ENCODE measurements at places on chromosomes 7 and 10. TPM values are rescaled to one million over a fixed set of nuclear protein-coding genes. Genes with fewer than 3 reads are reported as not detected.

UPK3B gene
- 0.77 TPM for total RNA-seq

ASAH2B gene
- total RNA-seq, result 5.0 TPM

RGR gene
- not detected for total RNA-seq

OR2A12 gene
- not detected for total RNA-seq

WDFY4 gene
- total RNA-seq, result 0.96 TPM

TMEM225B gene
- total RNA-seq, result not detected

DNA sequence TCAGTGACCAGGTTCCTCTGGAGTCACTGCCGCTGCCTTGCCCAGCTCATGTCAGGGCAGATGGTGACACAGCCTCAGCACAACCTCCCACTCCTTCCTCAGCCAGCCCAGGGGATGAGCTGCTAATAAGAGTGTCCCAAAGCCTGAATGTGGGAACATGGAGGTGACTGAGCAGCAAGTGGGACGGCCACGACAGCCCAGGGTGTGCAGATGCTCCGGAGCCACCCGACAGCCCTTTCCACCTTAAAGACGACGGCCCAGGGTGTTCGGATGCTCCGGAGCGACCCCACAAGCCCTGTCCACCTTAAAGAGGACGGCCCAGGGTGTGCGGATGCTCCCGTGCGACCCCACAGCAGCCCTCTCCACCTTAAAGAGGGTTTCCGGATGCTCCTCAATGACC lies 89.2 kb downstream of the DIP2C start:
- no peak for DNase-seq

DNA sequence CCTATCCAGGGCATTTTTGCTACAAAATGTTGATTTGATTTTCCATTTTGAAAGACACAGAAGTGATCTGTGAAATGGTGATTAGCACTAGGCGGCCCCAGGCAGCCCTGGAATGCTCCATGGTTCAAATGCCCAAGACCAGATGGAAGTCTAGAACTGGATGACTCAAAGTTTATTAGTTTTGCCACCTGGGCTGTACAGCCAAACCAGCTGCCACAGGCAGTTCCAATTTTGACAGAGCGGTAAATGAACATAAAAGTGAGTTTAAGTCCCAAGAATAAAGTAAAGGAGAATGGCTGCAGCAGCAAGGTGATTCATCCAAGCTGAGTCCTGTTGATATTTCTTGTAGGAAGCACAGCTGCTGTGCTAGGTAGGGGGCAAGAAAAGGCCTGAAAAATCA lies 180.5 kb downstream of the SUGCT start:
- DNase-seq, result no peak

DNA sequence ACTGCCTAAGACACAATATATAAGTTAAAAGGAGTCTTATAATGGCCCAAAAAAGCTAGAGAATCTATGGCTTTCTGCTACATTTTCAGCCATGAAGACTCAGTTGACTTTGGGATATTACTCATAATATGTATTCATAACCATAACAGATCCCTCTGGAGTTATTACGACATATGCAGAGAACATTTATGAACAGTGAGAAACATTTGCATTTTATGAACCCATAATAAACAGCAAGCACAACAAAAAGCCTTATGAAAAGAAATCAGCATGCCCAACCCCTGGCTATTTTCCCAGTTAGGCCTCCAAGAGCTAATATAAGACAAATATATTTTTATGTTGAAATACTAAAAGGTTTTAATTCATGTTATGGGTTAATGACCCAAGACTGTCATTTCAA lies 52.4 kb downstream of the ARMH3 start:
- no peak for DNase-seq

DNA sequence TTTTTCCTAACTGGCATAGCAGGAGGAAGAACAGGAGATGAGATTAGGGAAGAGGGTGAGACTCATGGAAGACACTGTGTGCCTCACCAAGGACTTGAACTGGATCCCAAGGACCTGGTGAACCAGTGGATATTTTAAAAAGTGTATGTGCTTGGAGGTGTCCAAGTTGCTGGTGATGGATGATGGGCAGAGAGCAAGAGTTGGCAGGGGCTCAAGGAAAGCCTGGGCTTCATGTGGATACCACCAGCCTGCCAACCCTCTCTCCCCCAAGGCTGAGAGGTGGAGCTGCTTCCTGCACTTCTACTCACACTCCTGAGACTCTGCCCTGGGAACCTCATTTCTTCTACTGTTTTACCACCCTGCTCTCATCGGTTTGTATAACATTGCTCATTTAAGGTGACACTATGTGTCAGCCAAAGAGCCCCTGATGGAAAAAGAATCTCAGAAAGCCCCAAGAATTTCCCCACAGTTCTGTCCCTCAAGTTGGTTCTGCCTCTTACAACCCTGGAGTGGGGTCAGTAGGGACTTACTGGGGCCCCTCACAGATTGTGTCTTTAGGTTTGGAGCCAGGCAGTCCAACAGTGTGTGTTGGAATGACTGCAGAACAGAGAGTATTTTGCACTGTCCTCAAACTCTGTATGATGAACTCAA lies 56.2 kb upstream of the PDCD4 start:
- no peak for DNase-seq

- DNase-seq, result no peak
Measured at GRCh38 chr7:31343516-31344305, 3.2 kb upstream of the NEUROD6 start.

DNA sequence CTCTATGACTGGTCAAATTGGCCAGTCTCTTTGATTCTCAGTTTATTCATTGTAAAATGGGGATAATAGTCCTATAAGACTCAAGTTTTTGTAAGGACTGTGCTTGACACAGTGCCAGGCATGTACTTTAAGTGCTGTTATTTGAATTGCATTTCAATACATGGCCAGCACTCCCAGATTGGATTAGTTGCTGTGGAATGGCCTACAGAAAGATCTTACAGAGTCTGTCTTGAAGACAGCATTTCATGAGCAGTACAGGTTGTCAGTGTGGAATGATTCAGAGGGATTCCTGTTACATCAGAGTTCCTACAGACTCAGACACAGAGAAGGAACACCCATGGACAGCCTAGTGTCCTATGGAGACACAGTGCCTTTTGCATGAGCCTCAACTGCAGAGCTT lies 238.1 kb upstream of the BMPER start:
- no peak for DNase-seq

- no peak for DNase-seq
Measured at GRCh38 chr10:18158773-18159265, 18.6 kb downstream of the CACNB2 start.

DNA sequence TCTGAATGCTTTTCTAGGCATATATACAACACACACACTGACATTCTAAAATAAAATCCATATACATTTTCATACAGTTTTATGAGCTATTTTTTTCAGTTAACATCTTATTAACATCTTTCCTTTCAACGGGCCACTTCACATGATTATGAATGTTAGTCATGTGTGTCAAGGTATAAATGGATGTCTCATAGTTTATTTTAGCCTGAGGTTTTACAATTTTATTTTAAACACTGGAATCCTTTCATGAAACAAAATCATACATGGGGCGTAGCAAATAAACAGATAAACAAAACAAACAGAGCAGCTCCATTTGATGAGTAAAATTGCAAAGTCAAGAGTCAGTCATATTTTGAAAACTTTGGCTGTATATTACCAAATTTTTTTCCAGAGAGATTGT lies 120.1 kb upstream of the AOAH start:
- DNase-seq, result no peak

GRCh38 chr10:101137271-101137670 lies 6.2 kb downstream of the TLX1 start:
- DNase-seq, result no peak

- peak; percentile 41 for DNase-seq
Measured at GRCh38 chr10:71622154-71622526, 97.4 kb downstream of the C10orf105 start.

- DNase-seq, result no peak
Measured at GRCh38 chr7:71350680-71351079, 218.7 kb downstream of the GALNT17 start.

DNA sequence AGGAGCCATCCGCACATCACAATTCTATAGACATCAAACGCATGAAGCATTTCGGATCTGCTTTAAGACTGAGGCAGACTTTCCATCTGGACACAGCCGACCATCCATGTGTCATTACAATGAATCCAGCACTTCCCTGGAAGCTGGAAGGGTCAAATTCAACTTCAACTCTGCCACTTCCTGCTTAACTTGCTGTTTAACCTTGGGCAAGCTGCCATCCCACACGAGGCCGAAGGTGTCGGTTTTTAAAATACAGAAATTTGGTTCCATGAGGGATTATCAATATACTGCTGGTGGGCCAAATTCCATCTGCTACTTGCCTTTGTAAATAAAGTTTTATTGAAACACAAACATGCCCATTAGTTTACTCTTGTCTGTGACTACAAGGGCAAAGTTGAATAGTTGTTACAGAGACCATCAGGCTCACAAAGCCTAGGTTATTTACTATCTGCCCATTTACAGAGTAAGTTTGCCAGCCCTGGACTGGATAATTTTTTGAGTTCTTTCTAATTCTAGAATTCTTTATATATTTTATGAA lies 134.6 kb downstream of the FAM204A start:
- DNase-seq, result no peak

DNA sequence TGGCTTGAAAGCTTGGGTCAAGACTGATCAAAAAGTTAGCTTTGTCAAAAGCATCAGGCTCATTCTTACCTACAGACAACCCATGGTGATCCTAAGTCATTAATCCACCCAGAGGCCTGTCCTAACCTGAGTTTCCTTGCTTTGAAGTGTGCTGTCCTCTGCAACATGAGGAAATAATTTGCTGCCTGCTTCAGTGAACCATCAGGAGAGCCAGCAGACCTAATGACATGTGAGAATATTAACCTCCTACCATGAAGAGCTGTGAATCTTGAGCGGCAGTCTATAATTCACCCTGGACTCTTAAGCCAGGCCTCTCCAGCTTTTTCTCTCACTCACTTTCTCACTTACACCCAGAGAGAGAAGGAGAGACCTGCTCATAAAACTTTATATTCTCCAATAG lies 590.0 kb downstream of the LRMDA start:
- DNase-seq, result no peak

GRCh38 chr7:45256775-45257174 lies 99.2 kb downstream of the RAMP3 start:
- DNase-seq, result no peak

DNA sequence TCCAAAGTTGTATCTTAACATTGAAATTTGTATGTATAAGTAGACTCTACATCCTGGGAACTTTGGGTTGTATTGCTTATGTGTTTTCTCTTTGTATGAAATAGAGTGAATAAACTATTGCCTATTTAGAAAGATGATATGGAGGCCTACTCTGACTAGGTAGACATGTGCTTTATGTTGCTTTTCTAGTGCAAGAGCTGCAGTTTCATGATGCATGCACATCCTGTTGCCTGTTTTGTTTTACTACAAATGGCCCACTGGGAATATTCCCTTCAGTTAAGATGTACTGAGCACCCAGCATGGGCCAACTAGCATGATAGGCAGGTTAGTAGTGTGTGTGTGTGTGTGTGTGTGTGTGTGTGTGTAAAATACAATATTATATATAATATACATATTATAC lies 282.1 kb upstream of the LRGUK start:
- DNase-seq, result no peak

GRCh38 chr7:81264116-81264515 lies 345.3 kb upstream of the SEMA3C start:
- no peak for DNase-seq

DNA sequence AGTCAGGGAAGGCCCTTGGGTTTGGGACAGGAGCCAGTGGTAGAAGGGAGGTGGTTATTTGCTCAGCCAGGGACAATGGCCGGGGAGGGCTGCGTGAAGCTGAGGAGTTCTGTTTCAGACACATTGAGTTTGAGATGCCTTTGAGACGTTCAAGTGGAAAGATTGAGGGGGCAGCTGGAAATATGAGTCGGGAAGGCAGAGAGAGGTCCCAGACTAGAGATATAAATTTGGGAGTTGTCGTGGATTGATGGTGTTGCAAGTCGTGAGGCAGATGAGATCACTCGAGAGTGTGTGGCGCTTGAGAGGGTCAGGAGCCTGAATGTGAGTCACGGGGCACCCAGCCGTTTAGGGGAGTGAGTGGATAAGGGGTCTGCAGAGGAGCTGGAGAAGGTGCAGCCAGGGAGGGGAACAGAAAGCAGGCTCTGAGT lies 73.3 kb downstream of the ZMIZ1 start:
- no peak for DNase-seq

GRCh38 chr10:85679710-85680109 lies 686.9 kb downstream of the GRID1 start:
- DNase-seq, result no peak

DNA sequence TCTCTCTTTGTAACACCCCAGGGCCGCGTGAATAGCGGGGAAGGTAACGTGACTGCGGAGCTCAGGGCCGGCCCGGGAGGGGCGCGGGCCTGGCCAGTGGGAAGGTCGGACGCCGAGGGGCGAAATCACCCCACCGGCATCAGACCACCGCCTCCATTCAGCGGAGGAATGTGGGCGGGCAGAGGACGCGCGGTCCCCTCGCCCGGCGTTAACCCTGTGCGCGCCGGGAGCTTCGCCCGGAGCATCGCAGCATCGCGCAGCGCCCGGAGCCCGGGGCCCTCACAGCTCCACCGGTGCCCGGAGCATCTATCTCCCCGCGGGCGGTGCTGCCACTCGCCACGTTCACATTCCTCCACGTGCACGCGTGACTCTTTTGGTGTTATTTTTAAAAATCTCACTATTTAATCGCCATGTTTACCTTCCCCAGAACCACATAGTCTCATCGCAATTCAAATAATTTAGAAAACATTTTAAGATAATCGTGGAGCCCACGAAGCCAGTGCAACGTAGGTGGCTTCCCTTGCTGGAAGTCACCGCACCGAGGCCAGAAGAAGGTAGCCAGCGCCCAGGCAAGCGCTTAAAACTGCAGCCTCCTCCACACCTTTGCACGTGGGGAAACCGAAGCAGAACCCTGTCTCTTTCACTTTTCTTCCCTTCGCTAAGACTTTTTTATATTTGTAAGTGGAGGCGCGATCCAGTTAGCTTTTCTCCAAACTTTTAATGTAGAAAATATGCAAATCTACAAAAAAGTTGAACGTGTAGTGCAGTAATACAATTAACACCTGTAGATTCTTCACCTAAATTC lies 21.8 kb downstream of the FGFBP3 start:
- DNase-seq, result peak; percentile 33

- no peak for DNase-seq
Measured at GRCh38 chr7:131536361-131536849, 20.0 kb downstream of the PODXL start.

DNA sequence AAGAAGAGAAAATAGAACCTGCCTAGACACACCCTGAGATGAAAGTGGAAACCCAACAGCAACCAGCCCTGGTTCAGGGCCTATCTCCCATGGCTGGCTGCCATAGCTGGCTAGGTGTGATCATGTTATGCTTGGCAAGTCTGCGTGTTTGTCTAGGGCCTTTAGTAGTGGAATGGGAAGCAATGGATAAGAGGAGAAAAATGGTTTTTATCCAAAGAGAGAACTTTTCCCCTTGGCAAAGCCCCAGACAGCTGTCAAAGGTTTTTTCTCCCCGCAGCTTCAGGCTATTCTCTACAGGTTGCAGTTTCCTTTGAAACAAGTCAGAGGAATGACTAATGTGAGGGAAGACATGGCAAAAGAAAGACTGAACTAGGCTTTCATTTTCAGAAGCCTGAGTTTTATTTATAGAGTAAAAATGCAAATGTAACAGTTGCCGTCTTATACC lies 161.5 kb downstream of the SEMA3D start:
- no peak for DNase-seq

- peak; percentile 98 for DNase-seq
Measured at GRCh38 chr10:102503264-102504178, at the start of gene SUFU. TSS of gene SUFU (plus strand) at chr10:102503972. CDS start at chr10:102504153, 181 bp downstream.

Measured in psoas muscle (tissue), 8 donors.